ENCODE measurements at places on chromosomes 11 and 22.

GRCh38 chr11:75199412-75199955, 41.1 kb upstream of the TPBGL start:
- no peak for DNase-seq

- no peak for DNase-seq
Observed at GRCh38 chr11:112538534-112539280, 278.0 kb upstream of the PLET1 start.

GRCh38 chr11:2177076-2177475, 5.5 kb upstream of the TH start:
- no peak for DNase-seq

GRCh38 chr11:128323381-128323780, 264.0 kb downstream of the ETS1 start:
- DNase-seq: peak; percentile 88

DNA sequence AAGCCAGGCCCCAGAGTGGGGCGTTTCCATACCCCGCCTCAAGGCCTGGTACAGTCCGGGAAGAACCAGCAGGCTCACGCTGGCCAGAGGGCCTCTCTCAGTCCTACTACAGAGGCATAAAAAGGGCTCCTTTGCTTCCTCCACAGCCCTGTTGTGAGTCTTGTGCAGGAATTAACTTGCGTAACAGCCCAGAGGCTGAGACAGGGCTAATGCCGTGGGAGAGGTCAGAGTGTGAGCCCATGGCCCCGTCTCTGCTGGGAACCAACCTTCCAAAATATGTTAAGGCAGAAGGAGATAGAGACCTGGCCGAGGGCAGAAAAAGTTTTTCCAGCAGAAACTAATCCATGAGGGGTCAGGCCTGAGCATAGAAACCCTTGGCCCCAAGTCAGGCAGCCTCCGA, 19.9 kb upstream of the TMEM184B start:
- DNase-seq: no peak

DNA sequence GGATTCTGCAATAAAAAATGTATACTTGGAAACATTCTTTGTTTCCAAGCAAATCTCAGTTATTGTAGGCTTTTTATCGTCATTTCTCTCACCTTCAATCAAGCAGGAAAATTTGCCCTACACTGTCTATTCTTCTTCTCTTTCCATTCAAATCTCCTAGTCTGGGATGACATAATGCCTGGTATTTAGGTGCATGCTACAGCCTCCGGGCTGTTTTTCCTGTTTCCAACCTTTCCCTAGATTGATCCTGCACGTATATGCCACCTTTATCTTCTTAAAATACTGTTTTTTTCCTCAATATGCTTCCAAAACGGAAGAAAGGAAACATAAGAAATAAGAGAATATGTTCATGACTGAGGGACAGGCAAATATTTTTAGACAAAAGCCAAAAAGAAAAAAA, 249.1 kb upstream of the UBASH3B start:
- DNase-seq: no peak

DNA sequence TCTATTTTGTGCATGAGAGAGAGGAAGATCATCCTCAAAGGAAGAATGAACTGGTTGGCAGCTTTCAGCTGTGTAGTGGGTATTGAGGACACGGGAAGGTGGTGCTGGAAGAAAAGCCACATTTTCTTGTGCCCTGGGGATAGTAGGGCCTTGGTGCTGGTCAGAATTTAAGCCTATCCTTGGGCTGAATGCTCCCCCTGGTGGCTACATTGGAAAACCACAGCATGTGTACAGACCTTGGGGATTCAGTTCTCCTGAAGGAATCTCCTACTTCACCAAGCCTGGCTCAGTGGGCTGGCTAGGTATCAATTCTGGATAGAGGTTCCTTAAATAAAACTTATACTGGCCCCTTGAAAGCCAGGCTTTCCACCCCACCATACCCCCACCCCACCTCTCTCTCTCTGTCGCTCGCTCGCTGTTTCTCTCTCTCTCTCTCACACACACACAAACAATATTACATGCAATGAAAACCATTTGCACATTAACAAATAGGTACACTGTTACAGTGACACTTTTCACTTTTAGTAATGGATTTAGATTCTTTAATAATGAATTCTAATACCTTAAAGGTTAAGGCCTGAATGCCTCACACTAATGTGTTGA, 2.8 kb upstream of the OR51M1 start:
- no peak for DNase-seq

DNA sequence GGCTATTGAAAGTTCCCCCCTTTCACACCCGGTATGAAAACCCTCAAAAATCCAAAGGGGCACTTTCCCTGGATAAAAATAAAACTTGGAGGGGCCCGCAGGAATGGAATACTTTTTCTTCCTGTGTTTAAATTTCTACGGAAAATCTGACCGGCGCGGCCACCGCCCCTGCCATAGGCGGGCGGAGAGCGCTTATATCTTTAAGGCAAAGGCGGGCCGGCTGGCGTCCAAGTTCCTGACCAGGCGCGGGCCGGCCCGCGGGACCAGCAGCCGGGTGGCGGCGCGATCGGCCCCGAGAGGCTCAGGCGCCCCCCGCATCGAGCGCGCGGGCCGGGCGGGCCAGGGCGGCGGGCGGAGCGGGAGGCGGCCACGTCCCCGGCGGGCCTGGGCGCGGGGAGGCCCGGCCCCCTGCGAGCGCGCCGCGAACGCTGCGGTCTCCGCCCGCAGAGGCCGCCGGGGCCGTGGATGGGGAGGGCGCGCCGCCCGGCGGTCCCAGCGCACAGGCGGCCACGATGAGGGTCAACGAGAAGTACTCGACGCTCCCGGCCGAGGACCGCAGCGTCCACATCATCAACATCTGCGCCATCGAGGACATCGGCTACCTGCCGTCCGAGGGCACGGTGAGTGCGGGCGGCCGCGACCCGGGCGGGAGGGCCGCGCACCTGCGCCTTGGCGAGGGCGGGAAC, at the start of gene ANO1:
ANO1 (plus strand) TSS at position 223 of the 686 bp plus-strand sequence; CDS start at position 513, 290 bp downstream.
- no peak for DNase-seq

DNA sequence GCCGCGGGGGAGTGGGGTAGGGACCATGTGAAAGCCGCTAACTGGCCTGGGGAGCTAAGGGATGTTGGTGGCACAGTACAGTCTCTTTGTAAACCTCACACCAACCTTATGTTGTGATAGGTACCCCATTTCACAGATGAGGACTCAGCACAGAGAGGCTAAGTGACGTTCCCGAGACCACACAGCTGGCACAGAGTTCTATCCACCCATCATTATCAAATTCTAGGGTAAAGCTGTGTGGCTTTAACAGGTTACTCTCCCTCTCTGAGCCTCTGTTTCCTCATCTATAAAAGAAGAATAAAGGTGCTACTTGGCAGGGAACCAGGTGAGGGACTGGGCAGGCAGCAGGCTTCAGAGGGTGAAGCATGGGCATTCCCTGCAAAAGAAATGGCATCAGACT, 1.4 kb upstream of the GDPD5 start:
- no peak for DNase-seq

GRCh38 chr11:26904132-26904531, 89.8 kb upstream of the FIBIN start:
- no peak for DNase-seq
